Activated naive CD8-positive, alpha-beta T cell treated with anti-CD3 and anti-CD28 coated beads, Interleukin-2, amount 50 U/mL, for 24 hours (primary cell): ENCODE measurements at places on chromosomes 11 and 22.

- no peak for DNase-seq
These were observed 98.0 kb downstream of the PIWIL4 start for GRCh38 chr11:94665116-94665659.

DNA sequence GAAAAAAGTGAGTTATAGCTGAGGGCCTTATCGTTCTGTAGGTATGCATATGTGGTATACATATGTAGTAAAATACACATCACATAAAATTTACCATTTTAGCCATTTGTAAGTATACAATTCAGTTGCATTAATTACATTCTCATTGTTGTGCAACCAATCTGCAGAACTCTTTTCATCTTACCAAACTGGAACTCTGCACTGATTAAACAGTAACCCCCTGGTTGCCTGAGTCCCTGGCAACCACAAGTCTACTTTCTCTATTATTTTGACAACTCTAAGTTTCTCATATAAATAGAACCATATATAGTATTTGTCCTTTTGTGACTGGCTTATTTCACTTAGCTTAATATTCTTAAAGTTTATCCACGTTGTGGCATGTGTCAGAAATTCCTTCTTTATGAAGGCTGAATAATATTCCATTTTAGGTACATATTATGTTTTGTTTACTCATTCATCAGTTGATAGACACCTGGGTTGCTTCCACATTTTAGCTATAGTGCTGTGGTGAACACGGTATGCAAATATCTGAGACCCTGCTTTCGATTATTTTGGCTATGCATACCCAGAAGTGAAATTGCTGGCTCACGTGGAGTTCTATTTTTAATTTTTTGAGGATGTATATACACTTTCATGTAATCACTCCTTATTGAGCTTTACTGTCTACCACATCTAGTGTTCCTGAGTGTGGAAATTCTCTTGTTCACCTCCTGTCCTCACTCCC, 1.6 kb upstream of the DDX10 start:
- no peak for DNase-seq

DNA sequence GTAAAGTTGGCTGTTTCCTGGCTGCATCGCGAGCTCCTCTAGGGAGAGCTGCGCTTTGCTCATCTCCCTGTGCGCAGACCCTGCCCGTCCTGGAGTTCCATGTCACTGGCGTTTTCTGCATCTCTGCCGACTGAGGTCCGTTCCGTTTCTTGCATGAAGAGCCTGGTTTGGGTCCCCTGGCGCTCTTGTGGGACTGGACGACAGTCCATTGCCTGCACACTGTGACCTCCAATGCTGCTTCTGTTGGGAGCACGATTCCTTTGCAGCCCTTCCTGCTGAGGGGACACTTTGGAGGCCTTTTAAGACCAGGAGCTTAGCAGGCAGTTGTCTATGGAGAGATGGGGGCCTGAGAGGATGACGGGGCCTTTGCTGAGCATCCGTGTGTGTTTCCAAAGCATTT, 90.3 kb downstream of the TBC1D22A start:
- DNase-seq = no peak

DNA sequence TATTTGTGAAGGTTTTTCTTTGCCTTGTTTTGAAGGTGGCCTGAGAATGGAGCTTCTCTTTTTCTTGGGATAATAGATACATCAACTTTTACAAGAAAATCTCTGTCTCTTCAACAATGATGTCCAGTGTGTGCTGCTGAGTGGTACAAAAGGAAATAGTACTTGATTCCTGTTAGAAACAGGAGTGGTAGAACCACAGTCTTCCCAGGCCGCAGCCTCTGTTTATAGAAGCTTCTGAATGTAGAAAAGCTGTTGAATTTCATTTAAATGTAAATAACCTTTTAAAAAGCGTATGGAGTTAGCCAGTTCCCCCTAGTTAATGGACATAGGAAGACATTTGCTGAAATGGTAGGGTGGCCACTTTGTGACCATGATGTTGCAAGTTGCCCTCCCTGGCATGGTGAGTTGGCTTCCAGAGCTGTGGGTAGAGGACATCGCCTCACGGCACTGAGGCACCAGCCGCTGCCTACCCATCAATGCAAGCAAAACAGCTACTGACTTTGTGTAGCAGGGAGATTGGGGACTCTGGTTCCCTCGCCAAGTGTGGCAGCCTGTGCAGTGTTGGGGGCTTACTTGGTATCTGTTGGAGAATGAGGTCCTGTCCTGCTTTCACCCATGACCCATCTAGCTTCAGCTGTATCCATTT, 31.6 kb downstream of the C11orf91 start:
- DNase-seq = no peak

- no peak for DNase-seq
These were observed 18.9 kb upstream of the RFPL3 start for GRCh38 chr22:32338757-32339156.

GRCh38 chr11:46348566-46349401, 1.5 kb downstream of the DGKZ start:
- DNase-seq = peak; percentile 61

DNA sequence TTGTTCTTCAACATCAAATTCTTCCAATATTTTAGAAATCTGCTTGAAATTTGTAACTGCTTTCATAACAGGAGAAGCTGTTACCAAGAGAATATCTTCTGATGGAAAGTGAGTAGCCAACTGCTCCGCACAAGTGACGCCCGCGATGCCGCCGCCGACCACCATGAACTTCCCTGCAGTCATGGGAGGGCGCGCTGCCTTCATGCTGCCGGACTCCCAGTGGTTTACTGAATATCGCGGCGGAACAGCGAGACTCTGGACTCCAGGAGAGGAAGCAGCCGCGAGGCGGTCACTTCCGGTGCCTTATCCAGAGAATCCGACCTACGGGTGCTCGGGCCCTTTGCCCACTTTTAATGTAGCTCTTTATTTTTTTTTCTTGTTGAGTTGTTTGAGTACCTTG, 190.6 kb downstream of the GUCY1A2 start:
- no peak for DNase-seq

DNA sequence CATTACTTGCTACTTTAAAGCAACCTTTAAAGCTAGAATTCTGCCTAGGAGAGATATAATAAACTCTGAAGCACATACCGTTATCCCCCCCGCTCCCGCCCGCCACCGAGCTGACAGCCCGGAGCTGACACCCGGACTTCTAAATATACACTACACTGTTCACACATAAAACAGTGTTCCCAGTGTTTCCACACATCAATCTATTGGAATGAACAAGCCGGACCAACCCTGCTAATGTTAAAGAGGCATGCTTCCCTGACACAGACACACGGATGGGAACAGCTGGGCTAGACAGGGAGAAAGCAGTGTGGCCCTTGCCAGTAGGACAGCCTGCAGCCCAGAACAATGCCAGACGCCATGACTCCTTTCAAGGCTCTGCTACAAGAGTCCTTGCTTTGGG, 108.4 kb upstream of the CSNK2A3 start:
- DNase-seq = no peak

- DNase-seq = no peak
These were observed 27.5 kb downstream of the CHEK2 start for GRCh38 chr22:28714043-28714628.

- DNase-seq = no peak
These were observed 89.0 kb upstream of the CD44 start for GRCh38 chr11:35049859-35050531.

DNA sequence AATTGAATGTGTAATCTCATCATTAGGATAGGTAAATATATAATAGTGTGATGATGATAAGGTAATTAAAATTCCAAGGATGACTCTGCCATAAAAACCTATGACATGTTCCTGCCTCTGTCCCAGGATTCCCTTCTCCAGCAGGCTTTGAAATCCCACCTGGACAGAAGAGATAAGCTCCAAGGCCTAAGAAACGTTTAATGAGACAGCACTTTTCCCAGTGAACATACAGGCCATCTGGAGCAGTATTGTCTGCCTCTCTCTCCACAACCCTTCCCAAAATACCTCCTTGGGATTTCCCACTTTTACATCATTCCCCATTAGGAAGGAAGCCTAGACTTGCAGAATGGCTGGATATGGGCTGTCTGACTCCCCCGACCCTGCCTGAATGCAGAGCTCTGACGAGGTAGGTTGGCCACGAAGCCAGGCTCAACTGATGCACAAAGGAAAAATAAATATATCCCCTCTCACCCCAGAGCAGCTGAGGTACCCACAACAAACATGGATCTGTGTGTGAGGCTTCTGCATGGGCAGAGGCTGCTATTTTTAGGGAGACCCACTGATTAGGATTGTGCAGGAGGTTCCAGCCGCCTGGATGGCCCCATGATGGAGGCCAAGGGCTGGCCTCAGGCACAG, 71.0 kb downstream of the TMPRSS5 start:
- no peak for DNase-seq

GRCh38 chr11:35414311-35414710, 5.0 kb downstream of the SLC1A2 start:
- no peak for DNase-seq

DNA sequence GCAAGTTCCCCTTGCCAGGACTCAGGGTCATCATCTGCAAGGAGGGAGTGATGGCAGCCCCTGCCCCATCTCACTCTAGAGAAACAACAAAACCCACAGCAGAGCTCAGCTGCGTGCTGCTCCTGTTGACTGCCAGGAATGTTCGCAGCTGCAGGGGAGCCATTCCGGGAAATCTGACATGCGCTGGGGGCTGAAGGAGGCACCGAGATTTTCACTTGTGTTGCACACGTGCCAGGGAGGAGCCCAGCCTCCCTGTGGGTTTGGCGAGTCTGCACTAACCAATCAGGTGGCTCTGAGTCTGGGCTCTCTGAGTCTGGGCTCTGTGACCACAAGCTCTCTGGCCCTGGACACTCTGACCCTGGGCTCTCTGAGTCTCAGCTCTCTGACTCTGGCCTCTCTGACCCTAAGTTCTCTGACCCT, 10.5 kb downstream of the FGF3 start:
- no peak for DNase-seq

GRCh38 chr11:79237703-79238102, 203.1 kb downstream of the TENM4 start:
- DNase-seq = no peak

DNA sequence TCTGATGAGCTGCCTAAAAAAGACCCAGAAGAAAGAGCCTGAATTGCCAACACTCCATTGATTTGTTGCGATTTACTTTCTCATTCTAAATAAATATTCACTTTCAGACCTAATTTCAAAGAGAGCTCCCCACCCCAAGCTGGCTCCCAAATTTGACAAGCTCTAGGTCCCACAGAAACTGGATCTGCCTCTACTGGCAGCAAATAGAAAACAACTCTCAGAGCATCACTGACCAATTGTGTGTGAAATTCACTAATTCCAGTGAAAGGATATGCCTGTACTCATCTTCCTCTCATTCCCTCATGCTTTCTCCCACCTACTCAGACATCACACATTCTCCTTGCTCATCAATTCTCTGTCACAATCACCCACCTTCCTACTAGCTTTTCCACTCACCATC, 249.1 kb downstream of the DCDC1 start:
- no peak for DNase-seq
